Left hindlimb (tissue), 1 donor: ENCODE measurements at places on chromosomes 13 and 19.

GRCh38 chr13:48500652-48501197, 32.2 kb downstream of the RCBTB2 start:
- DNase-seq, result no peak

- DNase-seq, result no peak
Measured at GRCh38 chr13:113337556-113337955, 26.4 kb downstream of the GRTP1 start.

DNA sequence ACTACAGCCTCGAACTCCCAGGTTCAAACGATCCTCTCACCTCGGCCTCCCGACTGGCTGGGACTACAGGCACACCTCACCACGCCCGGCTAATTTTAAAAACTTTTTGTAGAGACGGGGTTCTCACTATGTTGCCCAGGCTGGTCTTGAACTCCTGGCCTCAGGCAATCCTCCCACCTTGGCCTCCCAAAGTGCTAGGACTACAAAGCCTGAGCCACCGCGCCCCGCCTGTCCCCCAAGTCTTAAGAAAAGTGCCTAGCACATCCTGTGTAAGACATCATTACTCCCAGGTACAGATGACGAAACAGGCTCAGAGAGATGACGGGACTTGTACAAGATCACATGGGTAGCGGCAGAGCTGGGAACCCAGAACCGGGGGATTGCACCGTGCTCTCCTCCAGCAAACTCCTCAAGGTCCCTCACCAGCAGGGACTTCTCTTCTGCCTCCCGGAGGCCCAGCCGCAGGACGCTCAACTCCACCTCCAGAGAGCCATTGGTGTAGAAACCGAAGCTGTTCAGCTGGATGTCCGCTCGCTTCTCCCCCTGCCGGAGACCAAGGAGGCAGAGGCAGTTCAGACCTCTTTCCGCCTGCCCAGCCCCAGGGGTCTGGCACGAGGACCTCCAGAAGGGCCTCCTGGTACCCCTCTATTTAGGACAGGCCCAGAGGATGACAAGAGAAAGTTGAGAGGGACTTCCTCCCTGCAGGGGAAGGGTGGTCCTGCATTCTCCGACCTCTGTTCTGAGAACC, 1.0 kb downstream of the GPR108 start:
- DNase-seq, result peak; percentile 78

DNA sequence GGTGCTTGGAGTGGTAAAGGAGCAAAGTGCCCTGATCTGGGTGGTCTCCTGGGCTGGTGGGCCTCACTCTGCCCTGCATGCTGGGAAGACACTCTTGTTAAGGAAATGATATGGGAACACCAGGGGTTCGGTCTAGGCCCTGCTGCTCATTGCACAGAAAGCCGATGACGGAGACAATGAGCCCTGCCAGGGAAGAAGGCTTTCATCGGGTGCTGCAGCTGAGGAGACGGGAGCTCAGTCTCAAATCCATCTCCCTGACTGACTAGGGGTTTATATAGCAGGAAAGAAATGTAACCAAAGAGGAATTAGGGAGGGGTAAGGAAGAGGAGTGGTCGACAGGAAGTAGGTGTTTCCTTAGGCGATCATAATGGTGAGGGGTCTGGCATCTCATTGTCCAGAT, 253.4 kb downstream of the TEX29 start:
- DNase-seq, result no peak

GRCh38 chr13:45702088-45702487, at the start of gene CBY2:
CBY2 (plus strand) TSS chr13:45702320; CDS start chr13:45702391, 71 bp downstream.
- DNase-seq, result no peak

DNA sequence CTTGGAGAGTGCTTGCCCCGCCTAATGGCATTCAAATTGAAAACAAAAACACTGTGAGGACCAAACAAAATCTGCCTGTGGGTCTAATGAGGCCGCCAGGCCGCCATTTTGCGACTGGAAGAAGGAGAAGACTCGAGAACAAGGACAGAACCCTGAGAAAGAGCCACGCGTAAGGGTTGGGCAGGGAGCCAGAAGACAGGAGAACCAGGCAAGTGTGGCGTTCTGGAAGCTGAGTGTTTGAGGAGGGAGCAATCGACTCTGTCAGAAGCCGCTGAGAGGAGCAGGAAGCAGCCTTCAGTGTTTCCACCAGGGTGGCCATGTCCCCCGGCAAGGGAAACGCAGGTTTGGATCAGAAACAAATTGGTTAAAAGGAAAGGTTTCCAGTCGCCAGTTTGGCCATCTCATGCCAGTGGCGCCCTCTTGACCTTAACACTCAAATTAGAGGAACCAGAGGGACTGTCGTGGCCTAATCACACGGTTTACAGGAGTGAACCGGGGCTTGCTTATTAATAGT, 10.2 kb upstream of the PTOV1 start:
- no peak for DNase-seq

GRCh38 chr13:31538067-31539042, 201.0 kb upstream of the RXFP2 start:
- no peak for DNase-seq

GRCh38 chr13:51324714-51325420, 14.6 kb upstream of the SERPINE3 start:
- DNase-seq, result no peak

GRCh38 chr19:30077851-30078355, 135.9 kb downstream of the URI1 start:
- DNase-seq, result no peak

GRCh38 chr19:1035998-1036621, 3.8 kb upstream of the ABCA7 start:
- no peak for DNase-seq

- no peak for DNase-seq
Measured at GRCh38 chr13:37168151-37168550, 62.7 kb upstream of the CSNK1A1L start.

GRCh38 chr13:64819081-64819480, 2411.1 kb downstream of the PCDH9 start:
- no peak for DNase-seq

DNA sequence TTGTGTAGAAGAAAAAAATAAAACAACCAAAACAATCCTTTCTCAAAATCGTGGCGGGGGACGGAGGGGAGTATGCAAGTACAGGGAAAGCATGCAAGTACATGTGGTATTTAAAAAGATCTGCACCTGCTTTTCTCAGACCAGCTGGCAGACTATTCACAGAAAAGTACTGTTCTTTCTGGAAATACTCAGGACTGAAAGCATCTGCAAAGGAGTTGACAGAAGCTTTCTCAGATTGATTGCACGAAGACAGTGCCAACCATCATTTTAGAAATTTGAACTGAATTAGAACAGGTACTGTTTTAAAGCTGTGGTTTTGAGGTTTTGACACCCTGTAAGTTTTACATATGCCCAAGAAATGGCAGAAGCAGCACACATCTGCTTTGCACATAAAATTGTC, 19.8 kb upstream of the PCDH8 start:
- no peak for DNase-seq

DNA sequence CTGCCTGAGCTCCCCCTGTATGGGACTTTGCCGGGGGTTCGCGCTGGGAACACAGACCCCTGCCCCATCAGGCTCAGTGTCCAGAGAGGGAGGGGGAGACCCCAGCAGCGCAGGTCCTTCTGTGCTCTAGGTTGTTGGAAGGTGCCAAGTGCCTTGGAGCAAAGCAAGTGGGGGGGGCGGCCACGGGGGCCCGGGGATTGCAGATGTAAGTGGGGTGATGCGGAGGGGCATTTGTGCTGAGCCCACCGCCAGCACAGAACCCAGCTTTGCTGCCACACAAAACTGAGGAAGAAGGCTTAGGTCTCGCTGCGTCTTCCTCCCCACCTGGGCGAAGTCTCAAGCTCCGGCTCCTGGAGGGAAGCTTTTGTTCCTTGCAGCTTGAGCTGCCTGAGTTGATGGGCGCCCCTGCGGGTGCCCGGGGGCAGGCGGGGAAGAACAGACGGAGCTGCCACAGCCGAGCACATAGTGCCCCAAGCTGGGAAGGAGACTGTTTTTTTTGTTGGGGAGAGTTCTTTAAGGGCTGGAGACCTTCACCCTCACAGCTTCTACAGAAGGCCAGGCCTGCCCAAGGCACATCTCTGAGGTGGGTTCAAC, 1.5 kb upstream of the NTN5 start:
- no peak for DNase-seq

- no peak for DNase-seq
Measured at GRCh38 chr13:107242138-107242537, 674.2 kb upstream of the ARGLU1 start.

DNA sequence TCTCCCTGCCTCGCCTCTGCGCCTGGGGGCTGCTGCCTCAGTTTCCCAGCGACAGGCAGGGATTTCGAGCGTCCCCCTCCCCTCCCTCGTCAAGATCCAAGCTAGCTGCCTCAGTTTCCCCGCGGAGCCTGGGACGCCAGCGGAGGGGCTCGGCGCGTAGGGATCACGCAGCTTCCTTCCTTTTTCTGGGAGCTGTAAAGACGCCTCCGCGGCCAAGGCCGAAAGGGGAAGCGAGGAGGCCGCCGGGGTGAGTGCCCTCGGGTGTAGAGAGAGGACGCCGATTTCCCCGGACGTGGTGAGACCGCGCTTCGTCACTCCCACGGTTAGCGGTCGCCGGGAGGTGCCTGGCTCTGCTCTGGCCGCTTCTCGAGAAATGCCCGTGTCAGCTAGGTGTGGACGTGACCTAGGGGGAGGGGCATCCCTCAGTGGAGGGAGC, 722 bp upstream of the ICAM1 start:
- DNase-seq, result peak; percentile 59

GRCh38 chr13:62087124-62087523, 671.5 kb upstream of the PCDH20 start:
- DNase-seq, result no peak

- DNase-seq, result no peak
Measured at GRCh38 chr13:39405596-39406205, 197.3 kb downstream of the LHFPL6 start.

- DNase-seq, result peak; percentile 23
Measured at GRCh38 chr13:113630804-113631203, 27.2 kb downstream of the ATP4B start.

GRCh38 chr13:40207001-40207478, 459.4 kb downstream of the FOXO1 start:
- no peak for DNase-seq

- peak; percentile 47 for DNase-seq
Measured at GRCh38 chr19:54469496-54469934, 3.6 kb downstream of the CDC42EP5 start.

DNA sequence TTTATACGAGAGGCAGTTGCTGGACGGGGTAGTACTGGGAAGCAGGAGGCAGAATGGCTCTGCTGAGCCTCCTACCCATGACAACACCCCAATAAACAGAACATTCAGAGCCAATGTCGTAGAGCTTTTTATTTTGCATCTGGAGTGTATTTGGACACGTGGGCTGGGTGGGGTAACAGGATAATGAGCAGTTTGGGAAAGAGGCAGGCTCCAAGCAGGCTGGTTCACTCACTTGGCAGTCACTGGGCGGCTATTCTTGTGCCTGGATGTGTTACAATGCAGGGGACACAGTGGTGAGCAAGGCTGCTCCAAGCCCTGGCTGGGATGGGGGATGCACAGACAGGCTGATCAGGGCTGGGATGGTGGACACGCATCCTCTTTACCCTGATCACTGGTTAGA, 9.5 kb downstream of the ACTMAP start:
- peak; percentile 83 for DNase-seq

DNA sequence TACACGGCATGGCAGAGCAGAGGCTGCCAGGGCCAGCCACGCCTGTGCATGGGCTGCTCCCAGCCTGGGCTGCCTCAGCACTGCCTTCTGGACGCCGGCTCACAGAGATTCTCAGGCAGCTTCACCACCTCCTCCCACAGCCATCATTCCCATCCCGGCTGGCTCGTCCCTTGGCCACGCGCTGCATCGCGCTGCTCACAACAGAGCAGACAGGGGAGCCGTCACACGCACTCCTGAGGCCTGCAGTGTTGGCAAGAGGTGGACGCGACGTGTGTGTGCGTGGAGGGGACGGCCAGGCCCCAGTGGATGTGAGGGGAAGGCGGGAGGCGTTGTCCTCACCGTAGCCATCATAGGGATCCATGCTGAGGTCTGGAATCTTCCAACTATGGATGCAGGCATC, 7.6 kb upstream of the PRKD2 start:
- no peak for DNase-seq

GRCh38 chr13:71617265-71617664, 249.7 kb downstream of the DACH1 start:
- no peak for DNase-seq

DNA sequence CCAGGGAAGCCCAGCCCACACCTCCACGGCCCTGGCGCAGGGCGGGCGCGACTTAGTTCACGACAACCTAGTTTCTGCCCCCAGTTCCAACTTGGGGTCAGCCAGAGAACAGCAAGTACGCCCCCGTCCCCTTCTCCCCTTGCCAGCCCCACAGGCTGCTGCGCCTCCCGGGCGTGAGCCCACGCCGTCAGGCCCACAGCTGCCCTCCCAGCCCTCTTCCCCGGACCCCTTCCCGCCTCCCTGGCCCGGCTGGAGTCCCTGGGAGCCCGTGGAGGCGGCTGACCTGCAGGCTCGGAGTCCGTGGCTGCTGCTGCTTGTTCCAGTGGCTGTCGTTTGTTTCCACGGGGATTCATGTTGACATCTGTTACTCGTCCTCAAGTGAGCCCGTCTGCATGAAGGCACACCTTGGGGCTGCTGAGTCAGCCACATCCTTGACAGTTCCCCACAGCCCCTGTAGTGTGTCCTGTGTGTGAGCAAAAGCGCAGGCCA, 86.0 kb downstream of the ATP11A start:
- DNase-seq, result no peak

GRCh38 chr19:10005632-10006334, 4.5 kb downstream of the COL5A3 start:
- no peak for DNase-seq

DNA sequence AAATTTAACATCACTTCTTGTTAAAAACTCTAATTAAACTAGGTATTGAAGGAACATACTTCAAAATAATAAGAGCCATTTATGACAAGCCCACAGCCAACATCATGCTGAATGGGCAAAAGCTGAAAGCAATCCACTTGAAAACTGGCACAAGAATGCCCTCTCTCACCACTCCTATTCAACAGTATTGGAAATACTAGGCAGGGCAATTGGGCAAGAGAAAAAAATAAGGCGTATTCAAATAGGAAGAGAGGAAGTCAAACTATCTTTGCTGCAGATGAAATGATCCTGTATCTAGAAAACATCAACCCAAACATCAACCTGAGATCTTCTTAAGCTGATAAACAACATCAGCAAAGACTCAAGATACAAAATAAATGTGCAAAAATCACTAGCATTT, 15.6 kb upstream of the LILRB1 start:
- no peak for DNase-seq

DNA sequence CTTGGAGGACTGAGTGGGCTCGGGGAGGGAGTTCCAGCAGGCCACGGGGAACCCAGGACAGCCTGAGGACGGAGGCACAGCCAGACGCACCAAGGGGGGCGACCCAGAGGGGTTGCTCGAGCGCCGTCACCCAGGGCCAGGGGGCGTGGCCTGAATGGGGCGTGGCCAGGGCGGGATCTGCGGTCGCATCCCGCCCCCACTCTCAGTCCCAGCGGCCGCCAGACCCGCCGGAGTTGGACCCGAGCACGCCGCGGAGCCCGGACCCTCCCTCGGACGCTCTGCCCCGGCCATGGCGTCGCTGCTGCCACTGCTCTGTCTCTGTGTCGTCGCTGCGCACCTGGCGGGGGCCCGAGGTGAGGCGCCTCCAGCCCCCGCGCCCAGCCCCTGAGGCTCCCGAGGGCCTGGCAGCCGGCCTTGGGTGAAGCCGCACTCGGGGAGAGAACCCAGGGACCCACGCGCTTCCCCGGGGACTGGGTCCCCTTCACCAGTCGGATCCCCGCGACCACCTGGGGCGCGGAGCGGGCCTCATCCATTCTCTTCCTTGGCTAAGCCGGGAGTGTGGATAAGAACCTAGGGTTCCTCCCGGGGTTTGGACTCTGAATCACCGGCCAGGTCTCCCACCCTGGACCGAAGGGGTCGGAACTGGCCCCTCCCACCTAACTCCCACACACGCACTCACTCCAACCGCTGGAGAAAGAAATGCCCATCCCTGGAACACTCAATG, at the start of gene CILP2:
TSS of gene CILP2 (plus strand) at position 205 of the 724 bp plus-strand sequence. CDS start at position 290, 85 bp downstream.
- DNase-seq, result no peak
